Activated T-helper 1 cell treated with anti-CD3 and anti-CD28 coated beads, Interleukin-2, amount 50 U/mL, for 16 hours (primary cell): ENCODE measurements at places on chromosomes 6 and 20.

DNA sequence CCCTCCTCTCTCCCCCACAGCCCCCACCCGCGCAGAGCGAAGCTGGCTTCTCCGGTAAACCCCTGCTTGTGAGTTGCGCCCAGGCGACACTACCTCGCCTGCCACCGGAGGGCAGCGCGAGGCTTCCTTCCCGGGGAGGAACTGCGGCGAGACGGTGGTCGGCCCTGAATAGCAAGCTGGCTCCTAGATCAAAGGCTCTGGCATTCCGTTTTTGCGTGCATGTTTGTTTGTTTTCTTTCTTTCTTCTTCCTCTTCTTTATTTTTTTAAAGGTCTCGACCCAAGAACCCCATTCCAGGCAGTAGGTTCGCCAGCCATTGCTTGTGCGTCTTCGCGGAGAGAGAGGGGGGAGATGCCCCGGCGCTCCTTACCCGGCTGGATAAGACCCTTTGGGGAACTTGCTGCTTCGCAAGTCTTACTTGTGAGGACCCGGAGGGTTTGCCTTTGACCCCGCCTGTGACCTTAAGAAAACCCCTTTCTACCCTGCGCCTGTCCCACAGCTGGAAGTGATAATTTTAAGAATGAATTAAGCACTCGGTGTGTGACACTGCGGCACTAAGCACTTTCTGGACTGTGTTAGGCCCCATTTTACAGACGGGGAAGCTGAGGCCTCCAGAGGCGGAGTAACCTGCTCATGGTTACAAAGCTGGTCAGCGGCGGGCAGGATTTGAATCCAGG is 92.7 kb upstream of the SIRPA start:
- DNase-seq, result no peak

DNA sequence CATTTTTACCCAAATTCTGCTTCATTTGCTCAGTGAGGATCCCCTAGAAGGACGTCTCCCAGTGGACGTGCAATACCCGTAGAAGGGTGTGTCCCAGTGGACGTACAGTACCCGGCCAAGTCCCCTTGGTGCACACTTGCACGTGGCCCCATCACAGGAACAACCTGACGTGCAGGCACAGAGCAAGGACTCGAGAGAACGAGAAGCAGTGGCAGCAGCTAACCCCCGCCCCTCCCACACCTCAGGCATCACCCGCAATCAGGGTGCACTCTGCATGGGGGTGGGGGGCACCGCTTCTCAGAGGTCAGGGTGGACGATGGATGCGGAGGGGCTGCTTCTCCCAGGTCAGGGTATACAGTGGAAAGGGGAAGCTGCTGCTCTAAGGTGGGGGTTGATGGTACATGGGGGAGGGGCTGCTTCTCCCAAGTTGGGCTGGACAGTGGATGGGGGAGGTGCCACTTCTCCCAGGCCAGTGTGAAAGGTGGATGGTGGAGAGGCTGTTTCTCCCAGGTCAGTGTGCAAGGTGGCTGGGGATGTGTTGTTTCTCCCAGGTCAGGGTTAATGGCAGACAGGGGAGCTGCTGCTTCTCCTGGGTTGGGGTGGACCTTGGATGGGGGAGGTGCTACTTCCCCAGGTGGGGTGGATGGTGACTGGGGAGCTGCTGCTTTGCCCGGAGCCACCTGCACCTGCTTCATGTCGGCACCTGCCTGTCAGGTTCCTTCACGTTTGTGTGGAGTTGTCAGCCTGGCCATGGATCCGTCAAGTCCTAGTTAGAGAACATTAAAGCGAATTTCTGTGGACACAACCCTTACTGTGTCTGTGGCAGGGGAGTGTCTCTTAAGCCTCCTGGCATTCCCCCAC is 1.0 kb upstream of the THBS2 start:
- DNase-seq, result no peak

DNA sequence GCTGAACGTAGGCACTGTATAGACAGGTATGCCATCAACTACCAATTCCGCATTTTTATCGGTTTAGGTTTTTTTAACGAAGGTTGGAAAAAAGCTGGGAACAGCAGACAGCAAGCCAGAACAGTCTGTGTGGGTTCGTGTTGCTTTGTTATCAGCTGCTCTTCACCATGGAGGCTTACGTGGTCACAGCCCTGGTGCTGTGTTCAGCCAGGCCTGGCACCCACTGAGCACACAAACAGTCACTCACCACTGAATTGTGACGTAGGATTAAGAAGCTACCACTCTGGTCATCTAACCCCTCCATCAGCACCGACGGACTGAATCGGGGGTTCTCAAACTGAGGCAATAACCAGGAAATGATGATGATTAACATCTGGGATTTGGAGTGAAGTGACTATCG is 13.2 kb downstream of the FAM210B start:
- no peak for DNase-seq

- DNase-seq, result no peak
Measured at GRCh38 chr6:158688860-158689259, 39.0 kb downstream of the SYTL3 start.
